ENCODE measurements at places on chromosomes 5 and 9. TPM values are rescaled to one million over a fixed set of nuclear protein-coding genes. Genes with fewer than 3 reads are reported as not detected.

SLC34A3 gene
- total RNA-seq = not detected

TNFSF8 gene
- total RNA-seq = 1.0 TPM

LCN9 gene
- total RNA-seq = not detected

NPR3 gene
- 9.9 TPM for total RNA-seq

INSL4 gene
- not detected for total RNA-seq

BAAT gene
- total RNA-seq = 0.52 TPM
